Colonic mucosa (tissue), 4 donors: ENCODE measurements at places on chromosomes 1 and 21.

- no peak for DNase-seq
These were observed 84.6 kb upstream of the BMP8A start for GRCh38 chr1:39406533-39407450.

DNA sequence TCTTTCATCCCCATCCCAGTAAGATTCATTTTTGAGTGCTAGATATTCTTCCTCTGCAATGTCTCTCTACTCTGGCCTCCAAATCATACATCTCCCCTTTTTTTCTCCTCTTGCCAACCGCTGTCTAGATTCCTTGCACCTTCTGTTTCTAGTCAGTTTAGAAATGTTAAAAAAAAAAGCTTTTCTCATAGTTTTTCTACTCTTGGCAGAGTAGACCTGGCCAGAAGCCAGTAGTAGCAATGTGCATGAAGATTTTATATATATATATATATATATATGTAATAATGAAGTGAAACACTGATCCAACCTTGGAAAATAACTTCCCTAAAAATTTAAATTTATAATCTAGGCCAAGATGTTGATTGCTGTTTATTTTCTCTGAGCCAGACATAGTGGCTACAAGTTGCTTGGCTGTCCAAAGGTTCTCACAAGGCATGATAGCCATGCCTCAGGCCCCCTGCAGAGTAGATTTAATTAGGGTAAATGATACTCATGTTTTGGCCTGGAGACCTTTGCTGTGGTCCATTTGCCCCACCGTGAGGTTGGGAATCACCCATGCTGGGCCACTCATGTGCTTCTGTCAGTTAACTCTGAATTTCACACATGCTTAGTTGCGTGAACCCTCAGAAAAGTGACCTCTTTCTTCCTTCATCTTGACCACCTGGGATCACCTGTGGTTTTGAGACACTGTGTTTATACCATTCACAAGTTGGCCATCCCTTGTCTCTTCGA, 103.4 kb upstream of the KCNE2 start:
- no peak for DNase-seq

GRCh38 chr1:216935901-216936300, 212.7 kb upstream of the ESRRG start:
- DNase-seq, result no peak

- DNase-seq, result no peak
These were observed 77.1 kb downstream of the CD58 start for GRCh38 chr1:116493484-116494352.

GRCh38 chr1:93036672-93037071, 42.4 kb upstream of the MTF2 start:
- DNase-seq, result no peak

DNA sequence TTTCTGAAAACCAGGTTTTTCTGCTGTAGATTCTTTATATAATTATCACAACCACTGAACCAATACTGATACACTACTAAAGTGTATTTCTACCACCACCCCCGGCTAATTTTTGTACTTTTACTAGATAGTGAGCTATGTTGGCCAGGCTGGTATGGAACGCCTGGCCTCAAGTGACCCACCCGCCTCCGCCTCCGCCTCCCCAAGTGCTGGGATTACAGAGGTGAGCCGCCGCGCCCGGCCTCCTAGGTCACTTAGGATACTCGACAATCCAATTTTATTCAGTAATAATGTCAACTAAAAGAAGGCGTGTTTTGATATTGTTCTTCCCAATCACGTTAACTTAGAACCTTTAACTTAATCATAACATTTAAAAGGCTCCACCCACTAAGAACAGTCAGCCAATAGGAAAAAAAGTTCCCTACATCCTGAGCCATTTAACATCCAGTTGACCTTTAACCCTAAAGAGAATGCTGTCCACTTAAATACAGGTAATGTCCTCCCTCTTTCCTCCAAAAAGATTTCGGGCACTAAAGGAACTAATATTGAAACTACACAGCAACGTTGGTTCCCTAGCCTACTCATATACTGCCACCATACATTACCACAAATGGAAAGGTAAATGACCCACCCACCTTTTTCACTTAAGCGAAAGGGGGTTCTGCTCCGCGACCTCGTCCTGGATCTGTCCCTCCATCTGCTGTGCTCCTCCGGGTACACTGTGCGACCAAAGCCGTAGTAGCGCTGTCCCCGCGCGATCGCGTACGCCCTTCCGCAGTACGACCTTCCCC, 1.2 kb downstream of the RSRP1 start:
- DNase-seq, result peak; percentile 36

DNA sequence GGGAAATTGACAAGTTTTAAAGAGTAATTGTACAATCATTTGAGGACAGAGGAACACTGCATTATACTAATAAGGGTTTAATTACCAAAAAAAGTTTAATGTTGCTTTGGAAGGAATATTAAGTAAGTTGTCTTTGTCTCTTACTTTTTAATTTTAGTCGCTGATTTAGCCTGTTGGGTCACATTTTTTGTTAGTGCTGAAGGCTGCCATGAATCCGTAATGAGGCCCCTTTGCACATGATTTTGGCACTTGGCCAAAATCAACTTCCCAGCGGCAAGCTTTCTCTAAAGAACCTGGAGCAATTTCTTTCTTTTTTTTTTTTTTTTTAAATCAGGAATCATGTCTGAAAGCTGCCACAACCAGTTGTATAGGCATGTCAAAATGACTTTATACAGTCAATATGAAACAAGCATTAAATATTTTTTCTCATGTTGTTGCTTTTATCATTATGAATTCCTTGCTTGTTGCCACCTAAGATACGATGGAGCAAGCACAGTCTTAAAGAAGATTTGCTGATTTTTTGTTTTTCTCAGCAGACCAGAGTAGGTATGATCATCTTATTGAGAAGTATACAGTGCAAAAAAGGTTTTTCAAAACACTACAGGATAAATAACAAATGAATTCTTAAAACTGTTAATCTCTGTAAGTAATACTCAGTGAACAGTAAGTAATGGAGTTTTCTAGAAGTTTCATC, 690.4 kb downstream of the USP25 start:
- no peak for DNase-seq

DNA sequence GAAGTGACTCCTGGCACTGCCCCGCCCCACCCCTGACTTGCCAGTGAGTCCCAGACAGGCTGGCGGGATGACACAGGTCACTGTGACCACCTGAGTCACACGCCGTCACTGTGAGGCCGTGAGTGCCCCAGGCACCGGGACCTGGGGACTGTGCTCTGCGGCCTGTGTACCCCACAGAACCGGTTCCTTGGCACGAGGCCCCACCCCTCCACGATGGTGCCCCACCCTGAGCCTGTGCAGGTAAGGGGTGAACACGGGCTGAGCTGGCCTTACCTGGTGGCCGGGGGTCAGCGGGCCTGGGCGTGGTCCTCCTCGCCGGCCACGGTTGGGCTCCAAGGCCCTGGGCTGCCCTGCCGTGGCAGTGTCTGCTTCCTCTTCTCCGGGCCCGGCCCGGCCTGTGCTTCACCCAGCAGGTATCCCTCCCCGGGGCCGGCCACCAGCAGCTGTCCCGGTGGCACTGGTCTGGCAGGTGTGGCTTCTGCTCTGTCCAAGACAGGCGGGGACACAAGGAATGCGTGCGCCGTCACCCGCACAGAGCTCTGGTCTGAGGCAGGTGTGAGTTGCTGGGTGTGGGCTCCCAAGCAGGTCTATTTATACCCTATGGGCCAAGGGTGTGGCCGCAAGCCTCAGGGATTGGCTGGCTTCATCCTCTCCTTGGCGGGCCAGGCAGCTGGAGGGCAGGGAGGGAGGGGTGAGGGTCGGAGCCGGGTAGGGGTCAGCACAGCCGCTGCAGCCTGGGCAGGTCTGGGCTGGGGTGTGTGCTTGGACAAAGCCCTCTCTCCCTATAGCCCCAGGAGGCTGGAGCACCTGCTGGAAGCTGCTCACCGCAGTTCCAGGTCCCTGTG, at the start of gene RNF223:
Gene RNF223, minus strand, starts transcription at position 564 of the 845 bp plus-strand sequence. CDS start 1,740 bp downstream, outside the sequence.
- peak; percentile 89 for DNase-seq

DNA sequence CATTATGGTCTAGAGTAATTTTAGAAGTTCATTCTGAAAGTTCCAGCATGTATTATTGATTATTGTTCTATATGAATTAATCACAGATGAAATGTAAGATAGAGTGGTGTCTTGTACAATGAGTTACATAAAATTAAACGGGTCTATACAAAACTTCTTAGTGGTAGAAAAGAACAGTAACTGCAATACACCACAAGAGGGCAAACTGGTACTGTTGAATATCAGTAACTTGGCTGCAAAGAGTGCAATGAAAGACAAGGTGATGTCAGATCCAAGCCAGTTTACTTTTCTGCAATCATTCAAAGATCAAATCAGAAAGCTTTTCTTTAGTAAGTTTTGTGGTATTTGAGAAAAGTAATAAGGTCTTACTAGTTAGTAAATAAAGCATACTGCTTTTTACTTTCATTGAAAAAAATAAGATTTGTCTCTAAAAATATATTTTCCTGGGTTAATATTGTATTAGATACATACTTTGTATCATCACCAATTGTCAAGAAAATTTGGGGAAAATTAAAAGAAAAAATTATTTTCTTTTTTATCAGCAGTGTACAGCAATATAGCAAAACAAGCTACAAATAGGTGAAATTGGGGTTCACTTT, 66.4 kb upstream of the BTG3 start:
- DNase-seq, result no peak

DNA sequence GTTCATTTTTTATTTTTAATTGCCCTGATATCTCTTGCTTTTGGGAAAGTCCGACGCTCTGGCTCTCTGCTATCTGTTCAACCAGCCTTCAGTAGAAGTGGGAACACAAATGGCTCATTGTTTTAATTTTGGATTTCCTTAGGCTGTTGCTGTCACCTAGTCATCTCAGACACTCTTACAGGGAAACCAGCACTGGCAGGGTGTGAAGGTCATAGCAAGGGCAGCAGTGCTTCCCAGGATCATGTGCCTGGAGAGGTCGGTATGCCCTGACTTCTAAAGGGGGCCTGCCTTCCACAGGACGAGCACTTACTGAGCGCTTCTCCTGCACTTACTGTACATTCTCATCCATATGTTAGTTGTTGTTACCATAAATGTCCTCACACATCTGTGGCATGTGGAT, 224.2 kb downstream of the DISC1 start:
- no peak for DNase-seq

- DNase-seq, result no peak
These were observed 56.2 kb downstream of the SFPQ start for GRCh38 chr1:35136780-35137179.

GRCh38 chr1:159970932-159971342, 16.9 kb upstream of the SLAMF9 start:
- peak; percentile 93 for DNase-seq

DNA sequence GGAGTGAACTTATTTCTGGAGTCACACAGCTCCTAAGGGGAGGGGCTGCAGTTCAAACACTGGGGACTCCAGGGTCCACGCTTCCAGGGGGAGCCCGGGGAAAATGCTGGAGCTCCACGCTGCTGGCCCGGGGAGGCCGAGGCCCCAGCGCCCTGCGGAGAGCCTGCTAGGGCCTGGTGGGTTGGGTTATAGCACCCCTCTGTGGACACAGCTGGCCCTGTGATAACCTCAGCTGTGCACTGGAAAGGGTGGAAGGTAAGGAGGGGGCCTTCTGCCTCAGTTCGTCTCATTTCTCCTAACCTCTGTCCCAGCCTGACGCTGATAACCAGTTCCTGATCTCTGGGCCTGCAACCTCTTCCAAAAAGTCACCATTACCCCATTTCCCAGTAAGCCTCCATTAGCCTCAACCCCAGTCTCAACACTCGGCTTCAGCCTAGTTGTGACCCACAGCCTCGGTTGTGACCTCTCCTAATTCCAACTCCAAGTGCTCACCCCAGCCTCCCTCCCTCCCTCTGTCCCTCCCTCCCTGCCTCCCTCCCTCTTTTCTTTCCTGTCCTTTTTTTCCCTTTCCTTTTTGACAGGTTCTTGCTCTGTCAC, 7.1 kb downstream of the NBL1 start:
- DNase-seq, result no peak

- DNase-seq, result no peak
These were observed 9.6 kb downstream of the DISC1 start for GRCh38 chr1:231636157-231636556.

DNA sequence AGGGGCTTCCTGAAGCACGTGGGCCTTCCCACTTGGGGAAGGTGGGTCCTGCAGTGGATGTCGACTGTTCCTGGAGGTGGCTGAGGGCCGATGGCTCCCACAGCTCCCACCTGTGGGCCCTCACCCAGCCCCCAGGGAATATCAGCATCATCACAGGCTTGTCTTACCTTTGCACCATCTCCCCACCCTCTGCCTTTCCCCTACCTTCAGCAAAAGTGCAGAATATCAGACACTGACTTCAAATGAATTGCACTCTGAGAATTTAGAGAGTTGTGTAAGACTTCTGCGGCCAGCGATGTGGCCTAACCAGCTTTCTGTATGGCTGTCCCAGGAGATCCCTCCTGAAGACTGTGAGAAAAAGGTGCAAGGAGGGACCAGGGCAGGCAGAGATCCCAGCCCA, 105.4 kb downstream of the PRDM2 start:
- no peak for DNase-seq

GRCh38 chr21:38917043-38917774, 111.5 kb downstream of the ETS2 start:
- DNase-seq, result no peak

GRCh38 chr21:34644825-34645224, 24.0 kb upstream of the CLIC6 start:
- no peak for DNase-seq

GRCh38 chr1:39646232-39647081, 7.0 kb upstream of the HEYL start:
- DNase-seq, result peak; percentile 24

DNA sequence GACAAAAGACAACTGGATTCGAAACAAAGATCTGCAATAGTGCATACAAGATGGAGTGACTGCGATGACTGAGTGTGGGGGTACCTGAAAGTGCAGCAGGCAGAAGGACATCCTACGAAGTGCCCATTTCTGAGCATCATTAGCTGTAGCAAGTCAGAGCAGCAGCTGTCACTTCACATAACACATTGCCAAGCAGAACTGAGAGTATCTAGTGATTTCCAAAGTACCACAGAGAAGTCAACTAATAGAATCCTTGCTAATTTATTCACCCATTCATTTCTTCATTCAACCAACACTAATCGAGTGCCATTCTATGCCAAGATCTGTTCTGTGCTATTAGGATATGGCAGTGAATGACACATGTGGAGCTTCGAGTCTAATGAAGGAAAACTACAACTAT, 31.6 kb upstream of the CAMSAP2 start:
- DNase-seq, result no peak

DNA sequence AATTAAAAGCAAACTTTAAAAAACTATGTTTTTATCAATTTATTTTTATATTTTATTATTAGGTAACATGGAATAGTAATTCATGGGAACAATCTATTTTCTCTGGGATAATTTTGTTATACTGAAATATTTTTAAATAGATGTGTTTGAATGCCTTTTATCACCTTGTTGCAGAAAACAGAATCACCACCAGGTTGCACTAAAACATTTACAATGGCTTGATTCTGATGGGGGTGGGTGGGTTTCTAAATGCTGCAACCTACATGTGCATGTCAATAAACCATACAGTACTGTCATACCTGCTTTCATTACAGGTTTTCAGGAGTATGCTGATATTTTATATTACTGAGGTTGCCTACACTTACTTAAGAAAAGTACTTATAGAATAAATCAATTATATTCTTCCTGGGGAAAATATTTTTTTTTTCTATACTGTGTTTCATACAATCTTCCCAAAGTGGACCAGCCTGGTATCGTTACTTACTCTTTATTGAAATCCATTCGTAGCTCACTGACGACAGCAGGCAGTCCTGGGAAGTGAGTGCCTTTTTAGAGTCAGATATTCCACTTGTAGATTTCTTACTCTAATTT, 132.8 kb downstream of the PTPRC start:
- no peak for DNase-seq

- no peak for DNase-seq
These were observed 2.5 kb upstream of the PADI6 start for GRCh38 chr1:17369466-17369865.

- no peak for DNase-seq
These were observed 77.6 kb downstream of the MATN1 start for GRCh38 chr1:30645807-30646206.
